ENCODE measurements at places on chromosomes 1 and 21.

- DNase-seq = no peak
These were observed 1.8 kb upstream of the DMBX1 start for GRCh38 chr1:46487818-46488218.

GRCh38 chr1:5682626-5683225 is 309.5 kb downstream of the NPHP4 start:
- DNase-seq = no peak

- DNase-seq = no peak
These were observed 37.8 kb downstream of the ELK4 start for GRCh38 chr1:205593967-205594366.

- DNase-seq = no peak
These were observed 11.9 kb upstream of the RNPEP start for GRCh38 chr1:201970334-201971159.

DNA sequence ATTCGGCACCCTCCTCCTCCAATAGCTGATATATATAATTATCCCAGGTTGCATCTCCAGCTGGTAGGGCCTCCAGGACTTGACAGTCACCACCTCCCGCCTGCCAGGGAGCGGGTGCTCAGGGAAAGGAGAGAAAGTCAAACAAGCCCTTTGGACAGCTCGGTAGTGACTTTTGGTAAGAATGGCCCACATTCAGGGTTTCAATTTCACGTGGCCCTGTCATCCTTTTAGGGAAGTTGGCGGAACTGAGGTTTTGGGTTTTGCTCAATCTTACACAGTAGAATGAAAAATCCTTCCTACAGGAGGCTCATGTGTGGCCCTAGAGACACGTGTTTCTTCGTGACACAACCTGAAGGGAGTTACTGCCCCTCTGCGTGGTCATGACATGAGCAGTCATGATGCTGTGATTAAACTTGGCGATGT is 44.2 kb downstream of the CAPN8 start:
- peak; percentile 17 for DNase-seq

- DNase-seq = no peak
These were observed 15.1 kb downstream of the FAAP20 start for GRCh38 chr1:2179283-2180013.

GRCh38 chr1:198648592-198648991 is 9.8 kb downstream of the PTPRC start:
- DNase-seq = no peak

- DNase-seq = no peak
These were observed 22.7 kb upstream of the DNAJC28 start for GRCh38 chr21:33514229-33514628.

DNA sequence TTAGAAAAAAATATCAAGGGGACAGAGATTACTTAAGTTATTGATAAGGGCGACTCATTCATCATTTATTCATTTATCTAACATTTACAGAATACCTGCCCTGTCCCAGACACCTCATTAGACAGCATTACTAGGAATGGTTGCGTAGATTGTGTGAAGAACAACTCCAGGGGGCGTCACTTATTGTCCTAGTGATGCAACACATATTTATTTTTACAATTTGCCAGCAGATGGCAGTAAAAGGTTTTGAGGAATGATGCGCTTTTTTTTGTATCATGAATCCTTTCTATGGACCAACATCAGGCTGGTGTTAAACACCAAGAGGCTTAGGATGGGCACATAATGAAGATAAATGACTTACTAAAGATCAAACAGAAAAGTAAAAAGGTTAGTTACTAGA is 5.5 kb downstream of the NCAM2 start:
- no peak for DNase-seq
